ENCODE measurements at places on chromosomes 1 and 21.

GRCh38 chr1:109438798-109439297 is 12.6 kb upstream of the PSMA5 start:
- no peak for DNase-seq

DNA sequence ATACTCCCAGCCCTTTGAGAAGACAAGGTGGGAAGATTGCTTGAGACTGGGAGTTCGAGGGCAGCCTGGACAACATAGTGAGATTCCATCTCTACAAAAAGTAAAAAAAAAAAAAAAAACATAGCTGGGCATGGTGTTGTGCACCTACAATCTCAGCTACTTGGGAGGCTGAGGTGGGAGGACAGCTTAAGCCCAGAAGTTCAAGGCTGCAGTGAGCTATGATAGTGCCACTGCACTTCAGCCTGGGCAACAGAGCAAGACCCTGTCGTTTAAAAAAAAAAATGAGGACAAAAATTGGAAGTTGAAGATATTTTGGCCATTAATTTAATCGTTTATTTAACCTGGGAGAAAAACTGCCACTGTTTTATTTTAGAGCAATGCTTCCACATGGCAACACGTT is 1.1 kb downstream of the URB1 start:
- no peak for DNase-seq

GRCh38 chr1:216176970-216177369 is 246.3 kb downstream of the USH2A start:
- no peak for DNase-seq

- no peak for DNase-seq
Measured at GRCh38 chr1:54371942-54372275, 34.3 kb downstream of the SSBP3 start.

- no peak for DNase-seq
Measured at GRCh38 chr1:40974945-40975344, 4.6 kb upstream of the CTPS1 start.

DNA sequence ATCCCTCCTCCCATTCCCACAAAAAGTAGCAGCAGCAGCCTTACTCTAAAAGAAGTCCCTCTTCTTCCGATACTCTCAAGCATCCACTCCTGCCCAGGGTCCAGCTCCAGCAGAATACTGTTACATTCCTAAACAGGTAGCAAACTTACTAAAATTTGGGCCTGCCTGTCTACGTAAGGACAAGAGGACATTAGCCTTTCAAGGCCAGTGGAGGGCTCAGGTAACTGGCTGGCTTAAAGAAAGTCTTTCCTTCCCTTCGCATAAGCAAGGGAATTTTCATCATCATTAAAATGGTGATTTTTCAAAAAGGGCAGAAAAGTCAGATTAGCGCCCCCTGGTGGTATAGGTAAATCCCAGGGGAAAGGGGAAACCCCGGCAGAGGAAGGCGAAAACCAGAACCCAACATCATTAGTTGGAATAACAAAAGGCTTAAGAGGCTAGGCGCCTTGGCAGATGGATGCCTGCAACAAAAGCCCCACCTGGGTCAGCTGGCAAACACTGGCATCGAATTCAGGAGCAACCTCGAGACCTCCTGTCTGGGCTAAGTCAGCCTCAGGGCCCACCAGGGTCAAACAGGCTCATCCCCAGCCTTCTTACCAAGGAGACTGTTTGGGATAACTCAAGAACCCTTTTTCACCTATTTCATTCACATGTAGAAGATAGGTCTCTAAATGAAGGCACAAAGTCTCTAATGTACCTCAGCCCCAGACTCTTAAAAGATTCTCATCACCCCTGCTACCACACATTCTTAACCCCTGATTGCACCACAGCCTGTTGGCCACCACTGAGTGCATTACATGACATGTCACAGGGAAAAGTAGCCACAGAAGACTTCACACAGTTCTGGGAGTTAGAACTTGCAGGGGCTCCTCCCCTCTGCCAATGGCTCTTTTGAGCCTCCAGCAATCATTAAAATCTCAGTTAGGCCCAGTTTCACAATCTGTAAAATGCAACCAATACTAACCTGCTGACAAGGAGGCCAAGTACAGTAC is 36.7 kb downstream of the ERI3 start:
- DNase-seq: peak; percentile 42

GRCh38 chr1:53336146-53336545 is 8.3 kb upstream of the LRP8 start:
- peak; percentile 63 for DNase-seq

DNA sequence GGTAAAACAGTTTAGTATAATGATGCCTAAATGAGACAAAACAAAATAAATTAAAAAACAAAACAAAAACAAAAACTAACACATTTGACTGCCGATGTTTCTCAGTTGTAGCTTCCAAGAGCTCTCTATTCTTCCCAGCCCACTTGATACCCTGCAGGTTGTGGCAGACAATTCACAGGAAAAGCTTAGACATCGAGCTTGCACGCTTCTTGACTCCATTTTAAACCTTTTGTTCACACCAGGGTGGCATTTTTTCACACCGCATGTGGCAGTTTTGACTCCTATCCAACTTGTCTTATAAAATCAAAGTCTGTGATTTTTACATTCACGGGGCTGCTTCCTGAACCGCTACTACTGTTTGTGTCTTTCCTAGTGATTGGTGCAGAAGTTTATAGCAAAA is 575.9 kb downstream of the USP25 start:
- no peak for DNase-seq

DNA sequence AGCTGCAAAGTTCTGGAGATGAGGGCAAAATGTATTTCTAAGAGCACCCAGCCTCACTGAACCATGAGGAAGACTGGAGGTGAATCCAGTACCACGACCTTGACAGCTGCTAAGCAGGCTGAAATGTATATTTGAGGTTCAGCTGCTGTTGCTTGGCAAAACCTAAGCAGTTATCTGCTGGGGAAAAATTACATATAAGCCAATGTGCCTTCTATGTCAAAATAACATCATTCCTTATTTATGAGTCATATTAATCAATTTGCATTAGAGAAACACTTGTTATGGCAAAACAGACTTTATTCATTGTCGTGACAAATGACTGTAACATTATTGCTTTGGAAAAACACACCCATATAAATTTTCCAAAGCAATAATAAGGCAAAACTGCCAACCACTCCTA is 560.5 kb upstream of the NR5A2 start:
- no peak for DNase-seq

- no peak for DNase-seq
Measured at GRCh38 chr1:67942274-67942673, 108.2 kb downstream of the DIRAS3 start.

DNA sequence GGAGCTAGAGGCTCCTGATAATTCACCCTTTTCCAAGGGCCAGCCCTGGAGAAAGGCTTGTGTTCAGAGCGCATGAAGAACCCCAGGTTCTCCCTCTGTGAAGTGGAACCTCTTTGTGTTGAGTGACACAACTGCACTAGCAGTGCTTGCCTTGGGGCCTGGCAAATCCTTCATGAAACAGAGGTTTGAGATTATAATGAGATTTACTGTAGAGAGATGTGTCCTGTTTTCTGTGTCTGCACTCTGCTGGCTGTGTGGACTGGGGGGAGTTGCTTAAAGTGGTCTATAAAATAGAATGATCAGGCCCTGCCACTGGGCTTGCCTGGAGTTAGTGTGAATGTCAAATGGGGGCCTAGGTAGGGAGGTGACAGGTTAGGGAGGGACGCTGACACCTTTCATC is 11.5 kb upstream of the TNFRSF1B start:
- no peak for DNase-seq

GRCh38 chr1:39266269-39266668 is 61.8 kb downstream of the MACF1 start:
- peak; percentile 19 for DNase-seq

GRCh38 chr1:153790313-153790965 is 15.2 kb downstream of the SLC27A3 start:
- DNase-seq: no peak

- DNase-seq: no peak
Measured at GRCh38 chr1:47664356-47664755, 226.5 kb downstream of the FOXD2 start.

DNA sequence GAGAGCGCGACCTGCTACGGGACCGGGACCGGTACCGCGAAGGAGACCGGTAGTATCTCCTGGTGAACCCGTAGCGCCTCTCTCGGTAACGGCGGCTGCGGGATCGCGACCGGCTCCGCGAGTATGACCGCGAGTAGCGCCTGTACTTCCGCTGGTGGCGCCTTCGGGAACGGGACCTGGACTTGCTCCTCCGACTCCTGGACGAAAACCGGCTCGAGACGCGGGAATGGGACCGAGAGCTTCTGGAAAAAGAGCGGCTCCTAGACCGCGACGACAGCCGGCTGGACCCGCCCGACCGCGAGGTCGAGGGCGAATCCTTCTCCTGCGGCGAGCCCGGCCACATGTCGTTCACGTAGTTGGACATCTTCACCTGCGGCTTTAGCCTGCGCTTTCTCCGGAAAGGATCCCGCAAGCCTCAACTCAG is 642 bp downstream of the RSRP1 start:
- DNase-seq: peak; percentile 32

GRCh38 chr1:239909898-239910297 is 181.8 kb upstream of the FMN2 start:
- no peak for DNase-seq

GRCh38 chr1:230423951-230424350 is 2.2 kb downstream of the PGBD5 start:
- peak; percentile 30 for DNase-seq

DNA sequence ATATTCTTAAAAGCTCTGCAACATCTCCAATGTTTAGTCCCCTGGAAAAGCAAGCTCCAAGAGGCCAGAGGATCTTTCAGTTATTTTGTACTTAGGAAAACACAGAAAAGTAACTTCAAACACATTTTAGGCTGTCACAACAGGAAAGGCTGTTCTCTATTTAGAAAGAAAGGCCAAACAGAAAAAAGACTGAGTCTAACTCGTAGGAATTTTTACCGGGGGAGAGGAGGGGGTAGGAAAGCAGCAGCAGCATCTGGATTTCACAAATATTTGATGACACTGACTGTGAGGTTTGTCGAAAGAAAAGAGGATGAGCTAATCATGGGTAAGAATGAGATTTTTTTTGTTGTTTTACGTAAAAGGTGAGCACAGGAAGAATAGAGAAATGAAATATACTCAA is 107.1 kb downstream of the EIF4G3 start:
- no peak for DNase-seq

DNA sequence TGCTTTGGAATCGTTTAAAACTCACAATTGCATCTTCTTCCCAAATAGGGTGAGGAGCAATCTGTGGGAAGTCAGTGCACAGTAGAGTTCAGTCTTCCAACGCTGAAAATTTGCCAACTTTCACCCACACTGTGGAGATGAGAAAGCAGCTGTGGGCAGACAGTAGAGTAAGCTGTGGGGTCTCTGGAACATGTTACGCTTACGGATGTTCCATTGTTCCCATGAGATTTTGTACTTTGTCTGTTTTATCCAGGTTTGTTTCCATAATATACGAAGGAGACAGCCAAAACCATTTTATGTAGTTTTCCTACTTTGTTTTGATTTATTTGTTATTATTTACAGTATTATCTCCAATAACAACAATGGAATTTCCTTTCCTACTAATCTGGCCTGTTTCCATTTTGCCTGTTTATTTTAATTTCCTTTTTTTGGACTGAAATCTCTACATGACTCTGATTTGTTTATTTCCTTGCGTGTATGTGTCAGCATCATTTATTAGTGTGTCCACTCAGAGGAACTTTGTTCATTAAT is 65.1 kb upstream of the RGL1 start:
- DNase-seq: no peak

DNA sequence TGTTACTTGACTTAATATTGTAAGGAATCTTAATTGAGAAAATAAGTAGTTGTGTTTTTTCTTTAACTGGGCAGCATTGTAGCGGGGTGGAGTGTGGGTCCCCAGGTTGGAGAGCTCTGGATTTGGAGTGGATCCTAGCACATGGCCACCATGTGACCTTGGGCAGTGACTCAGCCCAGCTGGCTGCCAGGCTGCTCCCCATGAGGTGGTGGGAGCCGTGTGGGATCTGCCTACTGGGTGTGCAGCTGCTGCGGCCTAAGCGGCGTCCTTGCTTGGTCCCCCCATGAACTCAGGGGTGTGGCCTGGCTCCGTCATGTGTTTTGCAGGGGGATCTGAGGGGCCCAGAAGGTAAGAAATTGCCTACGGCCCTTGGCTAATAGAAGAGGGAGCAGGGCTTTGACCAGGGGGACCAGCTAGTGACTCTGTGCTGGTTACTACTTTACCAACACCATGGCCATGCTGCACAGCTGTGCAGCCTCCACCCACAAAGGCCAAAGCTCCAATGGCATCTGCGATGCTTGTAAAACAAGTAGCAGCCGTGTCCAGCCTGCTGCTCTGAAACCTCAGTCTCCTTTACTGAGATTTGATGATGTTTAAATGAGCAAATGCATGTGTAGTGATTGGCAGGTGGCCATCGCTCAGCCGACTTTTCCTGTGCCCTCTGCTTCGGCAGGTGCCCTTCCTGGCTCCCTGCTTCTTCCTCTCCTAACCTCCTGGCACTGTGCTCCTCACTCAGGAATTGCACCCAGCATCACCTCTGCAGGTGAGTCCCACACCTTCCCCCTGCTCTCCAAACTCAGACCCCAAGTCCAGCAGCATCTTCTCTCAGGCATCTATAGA is 68.3 kb downstream of the ADARB1 start:
- no peak for DNase-seq

DNA sequence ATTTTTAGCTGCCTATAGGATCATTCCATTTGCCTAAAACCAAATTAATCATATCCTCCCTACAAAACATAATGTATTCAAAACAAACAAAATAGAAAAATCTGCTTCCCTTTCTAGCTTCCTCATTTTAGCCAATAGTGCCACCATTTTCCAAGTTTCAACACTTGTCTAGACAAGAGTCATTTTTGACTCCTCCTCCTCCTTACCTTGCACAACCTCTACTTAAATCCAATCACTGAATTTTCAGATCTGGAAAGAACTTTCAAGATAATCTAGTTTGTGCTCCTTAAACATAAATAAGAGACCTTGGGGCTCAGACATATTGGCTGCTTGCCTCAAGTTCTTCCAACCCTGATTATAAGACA is 7.4 kb downstream of the STX6 start:
- DNase-seq: no peak

DNA sequence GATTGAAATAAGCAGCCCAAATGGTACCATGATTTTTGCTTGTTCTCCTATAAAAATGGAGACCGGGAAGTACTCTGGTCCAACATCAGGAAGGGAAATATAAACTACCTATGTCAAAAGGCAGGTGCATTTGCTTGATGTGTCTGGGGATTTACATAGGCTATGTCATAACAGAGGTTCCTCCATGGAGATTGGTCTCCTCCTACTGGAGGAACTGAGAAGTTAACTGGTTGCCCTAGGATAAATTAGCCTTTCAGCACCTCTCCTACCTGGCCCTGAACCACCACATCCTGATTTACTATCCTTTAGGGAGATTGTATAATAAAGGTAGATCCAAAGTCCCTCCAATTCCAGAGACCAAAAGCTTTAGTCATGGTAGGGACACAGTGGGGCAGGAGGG is 1109.3 kb upstream of the B3GALT2 start:
- peak; percentile 67 for DNase-seq

- no peak for DNase-seq
Measured at GRCh38 chr1:153437236-153437635, 20.9 kb downstream of the S100A7A start.
